ENCODE measurements at places on chromosomes 3 and 15.

- no peak for DNase-seq
Observed at GRCh38 chr3:170753421-170754310, 116.3 kb downstream of the RPL22L1 start.

DNA sequence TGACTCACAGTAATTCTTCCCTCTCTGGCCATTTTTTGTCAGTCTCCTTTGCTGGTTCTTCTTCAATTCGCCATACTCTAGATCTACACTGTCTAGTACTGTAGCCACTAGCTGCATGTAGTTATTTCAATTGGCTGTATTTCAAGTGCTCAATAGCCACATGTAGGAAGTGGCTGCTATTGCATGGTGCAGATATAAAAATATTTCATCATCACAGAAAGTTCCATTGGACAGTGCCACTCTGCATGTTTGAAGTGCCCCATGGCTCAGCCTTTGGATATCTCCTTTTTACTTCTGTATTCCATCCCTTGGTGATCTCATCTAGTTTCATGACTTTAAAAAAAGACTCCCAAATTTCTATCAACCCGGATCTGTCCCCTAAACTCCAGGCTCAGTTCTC lies 22.1 kb downstream of the PPP2R3A start:
- no peak for DNase-seq

GRCh38 chr3:128395500-128396162 lies 71.1 kb downstream of the DNAJB8 start:
- DNase-seq = no peak

DNA sequence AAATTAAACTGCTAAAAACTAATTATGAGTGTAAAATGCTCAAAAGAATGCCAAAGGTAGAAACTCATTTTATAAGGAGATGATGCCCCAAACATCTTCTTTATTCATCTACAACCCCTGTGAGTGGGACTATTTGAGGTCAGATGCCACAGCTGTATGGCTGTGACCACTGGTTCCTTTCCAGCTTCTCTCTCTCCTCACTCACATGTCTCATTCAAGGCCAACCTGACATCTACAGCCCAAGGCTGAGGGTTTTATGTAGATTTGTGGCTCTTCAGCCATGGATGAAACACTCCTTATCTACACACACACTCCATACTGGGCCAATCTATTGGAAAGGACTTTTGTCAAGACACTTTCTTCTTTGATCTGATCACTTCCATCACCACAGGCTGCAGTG lies 231.3 kb downstream of the KCNMB2 start:
- no peak for DNase-seq

GRCh38 chr3:24756101-24756888 lies 261.6 kb upstream of the THRB start:
- DNase-seq = no peak

Measured in esophagus squamous epithelium (tissue), 5 donors.